ENCODE measurements at places on chromosomes 6 and 20. TPM values are rescaled to one million over a fixed set of nuclear protein-coding genes. Genes with fewer than 3 reads are reported as not detected.

Gene TTK
- total RNA-seq, result 16.6 TPM

GRCh38 chr6:195861-196360 lies 96.4 kb upstream of the DUSP22 start:
- peak; percentile 28 for DNase-seq

- DNase-seq, result no peak
Measured at GRCh38 chr6:21188505-21189223, 404.9 kb upstream of the SOX4 start.

Gene DLK2
- total RNA-seq, result 5.2 TPM

DNA sequence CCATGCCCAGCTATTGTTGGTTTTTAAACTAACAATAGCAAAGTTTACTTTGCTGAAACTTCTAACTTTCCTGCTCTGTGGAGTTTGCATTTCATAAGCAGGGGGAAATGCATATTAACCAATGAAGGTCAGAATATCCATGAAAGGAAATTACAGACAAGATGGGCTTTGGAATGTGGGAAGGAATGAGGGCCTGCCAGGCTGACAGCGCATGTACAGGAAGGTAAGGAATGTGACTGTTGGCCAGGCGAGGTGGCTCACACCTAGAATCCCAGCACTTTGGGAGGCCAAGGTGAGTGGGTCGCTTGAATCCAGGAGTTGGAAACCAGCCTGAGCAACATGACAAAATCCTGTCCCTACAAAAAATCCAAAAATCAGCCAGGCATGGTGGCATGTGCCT lies 49.6 kb downstream of the CDK5RAP1 start:
- DNase-seq, result no peak

DNA sequence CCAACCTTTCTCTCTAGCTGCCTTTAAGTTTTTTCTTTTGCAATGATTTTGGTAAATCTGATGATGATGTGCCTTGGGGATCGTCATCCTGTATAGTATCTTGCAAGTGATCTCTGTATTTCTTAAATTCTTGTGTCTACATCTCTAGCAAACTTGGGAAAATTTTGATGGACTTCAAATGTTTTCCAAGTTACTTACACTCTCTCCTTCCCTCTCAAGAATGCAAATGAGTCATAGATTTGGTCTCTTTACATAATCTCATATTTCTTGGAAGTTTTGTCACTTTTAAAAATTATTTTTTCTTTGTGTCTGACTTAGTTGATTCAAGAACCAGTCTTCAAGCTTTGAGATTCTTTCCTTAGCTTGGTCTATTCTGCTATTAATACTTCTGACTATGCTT lies 176.4 kb downstream of the TBC1D32 start:
- DNase-seq, result no peak

DNA sequence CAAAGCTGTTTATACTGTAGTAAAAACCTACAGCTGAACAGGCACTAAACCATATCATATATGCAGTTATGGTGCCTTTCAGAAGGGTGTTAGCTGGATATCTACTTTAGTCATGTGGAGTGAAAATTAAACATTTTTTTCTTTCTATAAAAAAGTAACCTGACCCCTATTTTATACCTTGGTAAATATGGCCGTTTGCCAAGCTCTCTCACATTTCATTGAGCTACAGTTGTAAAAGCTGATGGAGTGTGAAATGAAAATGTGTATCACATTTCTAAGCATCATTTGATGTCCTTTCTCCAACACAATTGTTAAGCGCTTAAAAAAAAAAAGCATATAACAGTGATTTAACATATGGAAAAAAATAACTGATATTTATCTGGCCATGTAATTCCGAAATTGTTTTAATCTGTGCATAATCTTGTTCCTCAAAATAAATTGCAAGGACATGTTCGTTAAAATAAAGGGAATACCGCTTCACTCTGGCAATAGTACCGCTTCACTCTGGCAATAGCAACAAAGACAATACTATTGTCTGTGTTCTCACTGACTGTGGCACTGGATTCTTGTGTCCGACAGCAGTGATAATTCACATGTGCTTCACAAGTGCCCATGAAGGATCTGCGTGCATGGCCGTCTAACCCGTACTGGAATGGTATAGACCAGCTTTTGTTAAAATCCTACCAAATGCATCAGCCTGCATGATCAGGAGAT lies 391.8 kb upstream of the SOX4 start:
- DNase-seq, result peak; percentile 35

GRCh38 chr6:121201105-121201504 lies 133.2 kb downstream of the TBC1D32 start:
- DNase-seq, result no peak

Gene C6orf141
- 2.3 TPM for total RNA-seq

DNA sequence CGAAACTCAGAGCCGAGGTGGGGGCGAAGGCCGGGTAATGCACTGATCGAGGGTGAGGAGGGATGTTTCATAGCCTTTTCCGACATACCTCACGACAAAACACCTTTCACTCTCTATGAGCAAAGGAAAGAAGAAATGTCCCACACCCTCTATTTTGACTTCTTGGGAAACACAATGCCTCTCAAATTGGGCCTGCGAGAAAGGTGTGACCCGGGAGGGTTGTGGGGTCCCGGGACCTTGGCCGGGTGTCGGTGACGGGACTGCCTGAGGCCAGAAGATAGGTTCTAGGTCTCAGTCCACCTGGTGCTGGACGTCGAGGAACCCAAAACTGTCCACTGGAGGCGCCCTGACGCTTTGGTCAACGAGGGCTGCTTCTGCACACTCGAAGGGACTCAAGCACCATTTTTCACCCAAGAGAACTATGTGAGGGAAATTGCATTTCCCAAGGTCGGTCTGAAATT lies 41.1 kb upstream of the OSTM1 start:
- peak; percentile 41 for DNase-seq

Measured in tongue (tissue), 3 donors.